ENCODE measurements at places on chromosomes 4 and X.

DNA sequence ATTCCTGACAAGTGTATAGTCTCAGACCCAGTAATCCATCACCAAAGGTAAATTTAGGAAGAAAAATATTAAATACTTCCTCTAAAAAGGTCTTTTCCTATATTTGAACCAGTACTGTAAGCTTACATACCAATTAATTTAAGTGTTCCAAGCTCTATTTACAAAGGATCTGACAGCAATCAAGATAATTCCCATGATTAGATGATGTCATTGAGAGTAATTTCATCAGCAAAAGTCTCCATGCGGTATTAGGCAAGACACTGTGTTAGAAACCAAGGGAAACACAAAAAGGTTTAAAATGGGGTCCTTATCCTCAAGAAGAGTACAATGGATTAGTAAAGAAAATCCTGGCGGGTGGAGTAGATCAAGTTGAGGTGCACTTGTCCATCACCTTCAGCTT lies 198.5 kb downstream of the PRDM5 start:
- DNase-seq: no peak

GRCh38 chr4:127403471-127404084 lies 229.2 kb upstream of the INTU start:
- no peak for DNase-seq

DNA sequence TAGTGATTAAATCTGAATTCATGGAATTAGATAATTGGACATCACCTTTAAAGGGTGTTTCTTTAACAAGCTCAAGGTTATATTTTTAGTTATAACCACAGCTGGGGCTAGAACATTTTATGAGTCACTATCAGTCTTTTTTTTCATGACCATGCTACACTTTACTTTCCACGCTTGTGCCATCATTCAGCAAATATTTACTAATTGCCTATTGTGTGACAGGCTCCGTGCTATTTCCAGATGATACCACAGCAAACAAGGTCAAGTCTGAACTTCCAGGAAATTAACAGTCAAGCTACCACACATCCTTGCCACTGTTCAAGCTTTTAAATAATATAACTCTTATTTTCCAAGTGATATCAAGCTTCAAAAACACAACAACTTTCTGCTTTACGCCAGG lies 16.5 kb downstream of the SPANXN3 start:
- no peak for DNase-seq

DNA sequence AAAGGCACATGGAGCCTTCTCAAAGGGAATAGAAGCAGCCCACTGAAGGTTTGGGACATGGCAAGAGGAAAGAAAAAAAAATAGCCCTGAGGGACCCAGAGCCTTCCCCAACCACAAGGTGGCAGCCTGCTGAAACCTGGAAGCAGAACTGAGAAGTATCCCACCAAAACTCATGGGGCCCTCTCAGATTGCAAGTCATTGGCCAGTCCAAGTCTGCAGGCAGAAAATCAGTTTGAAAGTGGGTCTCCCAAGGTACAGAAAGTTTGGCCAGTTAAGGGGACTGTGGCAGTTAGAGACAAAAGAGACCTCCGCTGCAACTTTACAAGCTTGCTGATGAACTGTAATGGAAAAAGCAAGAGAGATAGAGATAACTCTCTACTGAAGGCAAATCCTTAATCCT lies 155.8 kb downstream of the ANTXR2 start:
- DNase-seq: peak; percentile 45

- DNase-seq: no peak
These were observed 94.9 kb downstream of the CNKSR2 start for GRCh38 chrX:21469071-21469470.

GRCh38 chr4:1768367-1769034 lies 24.6 kb upstream of the FGFR3 start:
- DNase-seq: no peak

GRCh38 chrX:96770315-96770714 lies 85.7 kb downstream of the DIAPH2 start:
- peak; percentile 11 for DNase-seq
